Activated T-cell treated with anti-CD3 and anti-CD28 coated beads, Interleukin-2, amount 50 U/mL, for 4 hours (primary cell): ENCODE measurements at places on chromosomes 5 and 9.

GRCh38 chr5:29930316-29930715, 1263.2 kb upstream of the CDH6 start:
- DNase-seq = no peak

- no peak for DNase-seq
These were observed 33.0 kb upstream of the MAP1B start for GRCh38 chr5:72074251-72074650.

GRCh38 chr5:488744-489688, 35.2 kb downstream of the SLC9A3 start:
- no peak for DNase-seq

DNA sequence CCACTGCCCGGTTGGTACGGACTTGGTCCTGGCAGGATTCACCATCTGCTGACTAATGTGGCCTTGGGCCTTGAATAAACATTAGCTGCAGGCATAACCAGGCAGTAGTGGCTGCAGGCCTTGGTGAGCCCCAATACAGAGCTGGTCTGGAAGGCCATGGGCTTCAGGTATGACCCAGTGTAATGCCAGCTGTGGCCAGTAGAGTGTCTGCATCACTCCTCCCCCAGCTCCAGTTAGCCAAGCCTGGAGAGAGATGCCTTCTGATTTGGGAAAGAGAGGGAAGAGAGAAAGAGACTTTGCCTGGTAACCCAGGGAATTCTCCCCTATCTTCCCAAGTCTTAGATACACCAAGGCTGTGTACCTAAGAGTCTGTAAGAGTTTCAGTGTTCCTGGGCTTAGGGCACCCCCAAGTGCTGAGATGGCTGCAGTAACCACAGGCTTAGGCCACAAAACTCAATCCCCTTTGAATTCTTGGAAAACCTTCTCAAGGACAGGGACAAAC, 5.6 kb upstream of the C5 start:
- DNase-seq = no peak

DNA sequence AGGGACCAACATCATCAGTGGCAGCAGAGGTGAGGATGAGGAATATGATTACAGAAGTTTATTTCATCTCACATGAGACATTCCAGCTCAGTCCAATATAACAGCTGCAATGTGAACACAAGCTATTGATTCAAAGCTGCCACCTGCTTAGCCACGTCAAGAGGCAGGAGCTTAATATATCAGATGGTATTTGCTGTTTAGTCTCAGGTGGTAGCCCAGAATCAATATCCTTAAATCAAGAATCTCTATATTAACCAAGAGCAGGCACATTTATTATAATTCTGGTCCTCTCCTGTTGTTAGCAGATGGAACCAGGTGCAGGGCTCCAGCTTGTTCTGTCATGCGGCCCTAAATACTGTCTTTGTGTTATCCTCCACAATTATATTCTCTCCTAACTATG, 431.6 kb downstream of the ICE1 start:
- no peak for DNase-seq
